Activated naive CD8-positive, alpha-beta T cell treated with anti-CD3 and anti-CD28 coated beads for 36 hours (primary cell): ENCODE measurements at places on chromosomes 1 and 21.
A peak's percentile ranks its signal among the peaks of the same experiment; 100 is the strongest.

- DNase-seq: peak; percentile 77
These were observed at the start of gene SCP2 for GRCh38 chr1:52927212-52928014. SCP2 (plus strand) TSS chr1:52927276; CDS start chr1:52927397, 121 bp downstream.

DNA sequence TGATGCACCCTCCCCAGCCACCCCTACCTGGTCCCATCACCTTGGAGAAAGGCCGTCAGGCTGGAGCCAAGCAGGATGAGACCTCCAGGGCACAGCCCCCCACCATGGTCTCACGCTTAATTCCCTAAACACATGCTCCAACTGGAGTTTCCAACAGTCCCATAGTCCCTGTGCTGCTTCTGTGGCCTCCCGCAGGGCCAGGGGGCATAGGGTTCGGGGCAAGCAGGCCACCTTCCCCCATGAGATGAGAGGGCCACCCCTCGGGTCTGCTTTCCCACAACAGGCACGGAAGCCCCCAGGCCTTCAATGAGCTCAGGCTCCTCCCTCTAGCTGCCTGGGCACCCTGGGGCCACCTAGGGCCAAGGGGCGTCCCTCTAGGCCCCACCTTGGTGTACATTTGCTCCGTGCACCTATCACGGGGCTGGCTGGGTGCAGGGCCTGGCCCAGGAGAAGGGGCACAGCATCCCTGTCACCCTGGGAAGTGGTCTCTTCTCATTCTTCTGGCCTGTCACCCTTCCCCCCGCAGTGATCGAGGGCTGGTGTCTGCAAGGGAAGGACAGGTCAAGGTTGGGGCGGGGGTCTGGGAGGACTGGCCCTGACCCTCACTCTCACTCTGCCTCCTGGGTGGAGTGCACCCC lies 42.4 kb downstream of the TRIM11 start:
- DNase-seq: no peak

DNA sequence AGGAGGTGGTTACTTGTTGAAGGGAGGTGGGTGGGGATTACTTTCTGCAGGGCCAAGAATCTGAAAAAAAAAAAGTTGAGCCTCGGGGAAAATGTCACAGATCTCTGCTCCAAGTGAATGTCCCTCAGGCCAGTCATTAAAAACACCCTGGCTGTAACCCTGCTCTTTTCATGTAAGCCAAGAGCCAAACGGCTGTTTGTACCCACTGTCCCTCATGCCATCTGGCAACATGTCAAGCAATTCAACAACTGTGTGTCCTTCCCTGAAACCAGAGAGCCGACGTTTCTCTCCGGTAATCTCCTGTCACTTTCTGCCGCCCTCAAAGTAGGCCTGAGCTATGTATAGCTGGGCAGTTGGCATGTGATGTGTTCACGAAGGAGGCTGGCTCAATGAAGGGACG lies 14.7 kb downstream of the CASQ2 start:
- DNase-seq: no peak

DNA sequence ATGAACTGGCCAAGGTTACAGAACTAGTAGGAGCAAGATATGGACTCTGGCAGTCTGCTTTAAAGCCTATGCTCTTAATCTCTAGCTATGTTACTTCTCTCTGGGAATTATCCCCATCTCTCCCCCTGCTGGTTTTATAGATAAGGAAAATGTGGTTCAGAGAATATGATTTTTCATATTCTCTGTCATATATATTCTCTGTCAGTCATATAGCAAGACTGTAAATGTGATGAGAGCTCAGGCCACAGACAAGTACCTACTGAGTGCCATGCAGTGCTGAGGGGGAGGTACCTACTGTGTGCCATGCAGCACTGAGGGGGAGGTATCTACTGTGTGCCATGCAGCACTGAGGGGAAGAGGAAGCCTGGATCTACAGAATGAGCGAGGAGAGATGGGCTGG lies 220.3 kb upstream of the FGGY start:
- DNase-seq: no peak

DNA sequence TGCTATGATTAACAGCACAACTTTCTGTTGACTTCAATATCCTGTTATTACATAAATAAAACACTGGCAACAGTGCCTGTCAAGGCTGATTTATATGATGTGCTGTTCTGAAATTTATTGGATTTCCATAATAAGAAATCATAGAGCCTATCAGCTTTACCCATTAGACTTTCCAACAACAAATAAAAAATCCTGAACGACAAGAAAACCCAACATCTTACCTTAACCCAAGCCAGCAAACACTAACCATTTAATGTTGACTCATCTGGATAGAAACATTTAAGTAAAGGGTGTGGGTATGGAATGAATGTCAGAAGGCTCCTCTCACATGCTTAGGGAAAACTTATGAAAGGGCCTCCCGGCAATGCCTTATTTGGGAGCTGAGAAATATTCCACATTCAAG lies 165.1 kb downstream of the SLC45A1 start:
- no peak for DNase-seq

DNA sequence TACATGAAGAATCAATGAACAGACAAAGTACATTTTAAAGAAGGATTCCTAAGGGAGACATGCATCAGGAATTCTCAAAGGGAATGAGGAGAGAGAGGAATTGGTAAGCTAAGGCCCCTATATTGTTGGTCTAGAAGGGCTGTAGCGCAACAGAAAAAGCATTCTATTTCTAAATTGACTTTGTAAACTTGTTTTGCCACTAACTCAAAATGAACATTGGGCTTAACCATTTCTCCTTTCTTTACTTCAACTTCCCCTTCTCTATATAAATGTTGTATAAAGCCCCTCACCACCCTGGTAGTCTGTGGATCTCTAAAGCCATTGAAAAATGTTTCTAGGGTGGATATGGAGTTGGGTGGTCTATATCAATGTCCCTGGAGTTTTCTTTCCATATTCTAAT lies 20.4 kb upstream of the OR6N2 start:
- no peak for DNase-seq

- peak; percentile 30 for DNase-seq
These were observed 30.4 kb downstream of the TMEM63A start for GRCh38 chr1:225851805-225852204.

DNA sequence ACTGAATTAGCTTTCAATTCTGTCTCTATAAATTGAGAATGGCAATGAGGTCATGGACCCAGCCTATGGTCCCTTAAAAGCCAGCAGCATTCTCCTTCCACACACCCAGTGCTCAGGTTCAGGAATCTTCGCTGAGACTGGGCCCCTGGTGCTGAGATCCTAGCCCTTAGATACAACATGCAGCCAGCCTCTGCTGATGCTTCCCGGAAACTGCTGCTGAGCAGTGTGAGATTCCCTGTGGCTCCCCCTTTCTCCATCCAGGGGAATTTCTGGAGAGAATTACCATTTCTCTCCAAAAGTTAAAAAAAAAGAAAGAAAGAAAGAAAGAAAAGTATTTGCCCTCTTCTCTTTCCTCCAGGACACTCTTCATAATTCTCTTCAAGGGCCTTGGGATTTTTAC lies 31.7 kb upstream of the RALGPS2 start:
- no peak for DNase-seq

GRCh38 chr1:232813760-232814159 lies 8.5 kb downstream of the MAP10 start:
- DNase-seq: no peak

DNA sequence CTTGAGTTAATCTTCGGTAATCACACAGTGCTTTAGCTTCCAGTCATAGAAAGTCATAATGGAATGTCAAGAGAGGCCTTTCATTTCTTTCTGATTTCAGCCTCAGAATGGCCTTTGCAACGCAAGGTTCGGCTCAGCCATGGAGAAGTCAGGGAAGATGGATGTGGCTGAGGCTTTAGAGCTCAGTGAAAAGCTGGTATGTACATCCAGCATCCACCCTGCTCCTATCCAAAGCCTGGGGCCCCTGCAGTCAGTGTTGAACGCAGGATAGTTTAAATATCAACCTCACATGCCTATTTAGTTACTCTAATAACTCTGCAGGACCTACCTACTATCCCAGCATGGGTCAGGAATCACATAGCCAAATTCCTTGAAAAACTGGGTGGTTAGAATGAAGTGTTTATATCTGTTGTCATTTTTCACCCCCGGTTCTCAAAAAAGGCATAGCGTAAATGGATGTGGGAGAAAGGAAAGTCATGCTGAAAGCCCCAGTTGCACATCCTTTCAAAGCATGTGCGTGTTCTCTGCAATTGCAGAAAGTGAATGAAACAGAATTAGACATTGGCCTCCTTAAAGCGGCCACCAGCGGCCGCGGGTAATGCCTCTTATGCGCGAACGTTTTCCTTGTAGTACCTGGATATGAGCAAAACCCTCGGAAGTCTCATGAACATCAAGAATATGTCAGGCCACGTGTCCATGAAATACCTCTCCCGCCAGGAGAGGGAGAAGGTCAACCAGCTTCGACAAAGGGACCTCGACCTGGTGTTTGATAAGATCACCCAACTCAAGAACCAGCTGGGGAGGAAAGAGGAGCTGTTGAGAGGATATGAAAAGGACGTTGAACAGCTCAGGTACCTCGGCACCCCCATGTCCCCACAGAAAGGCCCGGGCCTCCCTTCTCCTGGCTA lies 28.8 kb upstream of the EFHD2 start:
- no peak for DNase-seq

GRCh38 chr1:165129568-165130164 lies 226.8 kb downstream of the LMX1A start:
- peak; percentile 10 for DNase-seq

DNA sequence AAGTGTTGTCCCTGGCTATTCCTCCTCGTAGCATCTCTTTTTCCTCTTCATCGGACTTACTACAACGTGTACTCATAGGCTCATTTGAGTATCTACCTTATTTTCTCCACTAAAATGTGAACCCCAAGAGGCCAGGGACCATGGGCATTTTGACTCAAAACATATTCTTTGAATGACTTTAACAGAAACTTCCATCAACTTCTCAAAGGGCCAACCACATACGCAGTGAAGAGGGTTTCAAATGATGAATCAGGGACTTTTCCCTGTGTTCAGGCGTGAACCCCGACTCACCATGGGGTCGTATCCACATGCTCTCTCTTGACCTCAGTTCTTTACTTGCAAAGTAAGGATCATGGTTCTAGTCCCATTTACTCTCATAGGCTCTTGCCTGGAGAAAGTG lies 20.2 kb upstream of the GPR137B start:
- peak; percentile 40 for DNase-seq

GRCh38 chr1:51237351-51238033 lies 1.4 kb downstream of the RNF11 start:
- no peak for DNase-seq

GRCh38 chr1:67743072-67743725 lies 58.2 kb downstream of the GADD45A start:
- no peak for DNase-seq

DNA sequence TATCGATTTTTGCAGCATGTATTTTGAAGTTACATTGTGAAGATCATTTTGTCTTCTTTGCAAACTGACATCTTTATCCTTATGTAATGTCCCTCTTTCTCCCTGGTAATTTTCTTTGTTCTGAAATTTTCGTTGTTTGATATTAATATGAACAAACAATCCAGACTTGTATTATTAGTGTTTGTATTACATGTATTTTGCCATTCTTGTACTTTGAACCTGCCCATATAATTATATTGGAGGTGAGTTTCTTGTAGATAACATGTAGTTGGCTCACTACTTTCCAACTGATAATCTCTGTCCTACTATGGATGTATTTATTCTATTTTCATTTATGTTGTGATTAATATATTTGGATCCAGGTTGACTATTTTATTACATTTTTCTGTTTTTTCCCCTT lies 27.1 kb downstream of the OBSCN start:
- no peak for DNase-seq

DNA sequence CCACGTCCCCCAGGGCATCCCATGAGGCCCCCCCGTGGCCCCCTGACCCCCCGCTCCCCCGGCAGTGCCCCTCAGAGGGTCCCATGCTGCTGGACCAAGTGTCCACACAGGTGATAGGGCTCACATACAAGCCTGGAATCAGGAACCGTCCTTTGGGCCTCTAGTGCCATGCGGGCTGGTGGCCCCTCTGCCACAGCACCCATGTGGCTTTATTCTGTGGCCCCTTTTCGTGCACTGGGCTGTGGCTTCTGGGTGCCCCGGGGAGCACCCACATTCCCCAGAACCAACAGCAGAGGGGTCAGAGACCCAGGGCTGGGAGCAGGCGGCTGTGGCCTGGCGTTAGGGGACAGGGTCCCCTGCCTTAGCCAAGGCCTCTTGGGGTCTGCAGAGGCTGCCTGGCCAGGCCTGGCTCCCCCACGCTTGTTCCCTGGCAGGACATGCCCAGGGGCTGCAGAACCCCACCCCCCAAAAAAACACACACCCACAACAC lies 31.7 kb downstream of the SLC19A1 start:
- DNase-seq: no peak

GRCh38 chr1:10677491-10678391 lies 118.7 kb downstream of the CASZ1 start:
- no peak for DNase-seq

DNA sequence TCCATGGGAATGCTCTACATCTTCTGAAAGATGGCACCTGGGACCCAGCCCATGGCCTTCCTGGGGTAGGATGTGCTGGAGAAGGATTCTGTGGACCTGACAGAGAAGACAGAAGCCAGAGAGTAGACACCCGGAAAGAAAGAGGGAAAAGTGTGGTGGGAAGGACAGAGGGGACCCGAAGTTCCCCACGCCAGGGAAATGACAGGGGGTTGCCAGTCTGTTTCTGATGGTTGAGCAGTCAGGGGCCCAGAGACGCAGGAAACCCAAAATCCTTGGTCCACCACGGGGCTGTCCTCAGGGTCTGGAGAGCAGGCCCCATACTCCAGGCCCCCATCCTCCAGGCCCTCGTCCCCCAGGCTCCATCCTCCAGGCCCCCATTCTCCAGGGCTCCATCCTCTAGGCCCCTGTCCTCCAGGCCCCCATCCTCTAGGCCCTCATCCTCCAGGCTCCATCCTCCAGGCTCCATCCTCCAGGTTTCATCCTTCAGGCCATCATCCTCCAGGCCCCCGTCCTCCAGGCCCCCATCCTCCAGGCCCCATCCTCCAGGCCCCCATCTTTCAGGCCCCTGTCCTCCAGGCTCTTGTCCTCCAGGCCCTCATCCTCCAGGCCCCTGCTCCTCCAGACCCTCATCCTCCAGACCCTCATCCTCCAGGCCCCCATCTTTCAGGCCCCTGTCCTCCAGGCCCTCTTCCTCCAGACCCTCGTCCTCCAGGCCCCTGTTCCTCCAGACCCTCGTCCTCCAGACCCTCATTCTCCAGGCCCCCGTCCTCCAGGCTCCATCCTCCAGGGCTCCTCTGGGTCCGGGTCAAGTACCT lies 1.0 kb upstream of the TFF2 start:
- no peak for DNase-seq

- DNase-seq: no peak
These were observed 59.5 kb downstream of the NAV1 start for GRCh38 chr1:201598396-201598795.

DNA sequence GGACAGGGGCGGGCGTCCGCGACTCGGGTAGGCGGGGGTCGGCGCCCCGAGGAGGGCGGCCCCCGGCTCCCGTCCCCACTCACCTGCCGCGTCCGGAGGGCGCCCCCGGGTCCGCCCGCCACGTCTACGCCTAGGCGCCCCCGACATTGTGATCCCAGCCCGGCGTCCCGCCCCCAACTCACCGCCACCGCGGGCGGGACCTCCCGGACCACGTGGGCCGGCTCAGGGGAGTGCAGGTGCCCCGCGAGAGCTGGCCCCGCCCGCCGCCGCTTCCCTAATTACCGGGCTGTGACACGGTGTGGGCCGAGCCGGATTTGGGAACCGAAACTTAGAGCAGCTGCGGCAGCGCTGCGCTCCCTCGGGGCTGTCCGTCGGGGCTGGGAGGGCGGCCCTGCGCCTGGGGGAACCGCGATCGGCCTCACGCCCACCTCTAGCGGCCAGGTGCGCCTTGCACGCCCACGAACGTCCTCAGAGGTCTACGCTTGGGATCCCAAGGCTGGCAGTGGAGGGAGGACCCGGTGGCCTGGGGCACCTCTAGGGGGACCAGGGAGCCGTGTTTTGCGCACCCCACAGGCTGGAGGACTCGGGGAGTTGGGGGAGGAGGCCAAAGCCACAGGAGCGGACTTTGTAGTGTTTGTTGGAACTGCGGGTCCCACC lies 521 bp upstream of the NADK start:
- DNase-seq: peak; percentile 90
